Stimulated activated CD4-positive, alpha-beta T cell treated with anti-CD3 and anti-CD28 coated beads, Interleukin-2, amount 100 ng/mL, for 48 hours (primary cell): ENCODE measurements at places on chromosomes 5 and 9.

- DNase-seq: no peak
Observed at GRCh38 chr9:126236273-126236672, 90.4 kb upstream of the MVB12B start.

- peak; percentile 75 for DNase-seq
Observed at GRCh38 chr9:137064027-137064879, 6.1 kb downstream of the SAPCD2 start.

GRCh38 chr5:93186076-93186682 is 394.8 kb downstream of the NR2F1-AS1 start:
- no peak for DNase-seq

DNA sequence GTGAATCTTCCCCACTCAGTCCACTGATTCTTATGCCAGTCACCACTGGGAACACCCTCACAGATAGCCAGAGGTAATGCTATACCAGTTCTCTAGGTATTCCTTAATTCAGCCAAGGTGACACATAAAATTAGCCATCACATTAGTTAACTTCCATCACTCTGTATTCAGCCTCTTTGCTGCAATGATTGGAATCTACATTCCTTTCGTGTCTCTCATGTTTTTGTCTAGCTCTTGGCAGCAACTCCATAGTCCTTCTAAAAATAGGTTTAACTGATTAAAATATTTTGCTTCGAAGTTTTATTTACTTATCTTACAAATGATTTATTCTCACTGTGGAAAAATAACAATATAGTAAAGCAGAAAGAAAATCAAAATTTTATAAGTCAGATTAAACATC is 19.6 kb upstream of the RNF20 start:
- DNase-seq: no peak

DNA sequence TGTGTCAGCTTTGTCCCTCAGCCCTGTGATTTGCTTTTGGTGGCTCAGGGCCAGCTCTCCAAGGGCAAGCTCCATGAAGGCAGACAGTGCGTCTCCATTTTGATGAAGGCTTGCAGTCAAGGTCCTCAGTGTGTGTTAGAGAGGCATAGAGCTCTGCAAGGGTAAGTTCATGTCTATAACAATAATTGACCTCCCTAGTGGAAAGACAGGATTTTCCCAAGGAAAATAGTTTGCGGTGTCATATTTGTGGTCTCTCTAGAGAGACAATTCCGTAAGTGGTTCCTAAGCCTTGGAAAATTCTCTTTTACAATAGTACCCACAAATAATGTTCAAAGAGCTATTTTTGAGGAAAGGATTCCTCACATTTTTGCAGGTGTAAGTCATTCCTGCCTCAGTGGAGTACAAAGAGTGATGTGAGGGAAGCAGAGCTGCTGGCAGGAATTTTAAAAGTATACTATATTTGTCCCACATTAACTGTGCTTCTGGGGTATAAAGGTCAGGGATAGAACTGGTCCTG is 40.2 kb downstream of the SLC1A3 start:
- DNase-seq: no peak

- DNase-seq: peak; percentile 56
Observed at GRCh38 chr9:133701981-133702797, 36.0 kb downstream of the SARDH start.

DNA sequence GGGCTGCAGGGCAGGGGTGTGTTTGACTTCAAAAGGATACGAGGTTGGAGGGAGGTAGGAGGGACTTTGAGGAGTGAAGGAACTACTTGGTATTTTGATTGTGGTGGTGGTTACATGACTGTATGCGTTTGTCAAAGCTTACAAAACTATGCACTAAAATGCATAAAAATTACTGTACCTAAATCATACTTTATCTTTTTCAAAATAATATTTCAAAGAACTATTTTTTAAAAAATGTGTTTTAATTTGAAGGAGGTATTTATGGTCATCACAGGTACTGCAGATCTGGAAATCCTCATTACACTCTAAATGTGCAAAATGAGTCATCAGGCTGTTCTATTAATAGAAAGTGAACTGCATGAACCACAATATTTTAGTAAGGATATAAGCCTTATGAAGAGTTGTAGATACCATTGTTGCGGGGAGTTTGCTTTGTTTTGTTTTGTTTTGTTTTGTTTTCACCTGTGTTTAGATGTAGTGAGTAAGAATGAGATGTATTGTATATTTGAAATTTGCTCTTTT is 116.9 kb downstream of the ARRDC3 start:
- no peak for DNase-seq
